ENCODE measurements at places on chromosomes 7 and 10.

- DNase-seq = no peak
These were observed 5.8 kb downstream of the CLCN1 start for GRCh38 chr7:143321734-143322133.

- no peak for DNase-seq
These were observed 373.4 kb upstream of the PCDH15 start for GRCh38 chr10:55174419-55174818.

DNA sequence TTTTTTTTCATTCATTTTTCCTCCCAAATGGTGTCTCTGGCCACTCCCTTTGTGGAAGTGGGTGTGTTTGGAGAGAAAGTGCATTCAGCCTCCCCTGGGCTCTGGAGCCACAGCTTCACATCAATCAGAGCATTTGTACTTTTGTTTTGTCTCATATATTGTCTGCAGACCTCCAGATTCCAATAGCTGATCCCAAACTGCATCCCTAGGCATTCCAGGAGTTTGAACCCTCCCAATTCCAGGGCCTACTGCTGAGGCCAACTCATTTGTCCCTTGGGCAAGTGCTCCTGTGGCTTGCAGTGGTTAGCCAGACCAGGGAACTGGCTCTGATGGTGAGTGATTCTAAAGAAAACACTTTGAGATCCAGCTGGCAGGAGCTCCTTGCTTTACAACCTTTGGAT is 163.3 kb downstream of the IPMK start:
- no peak for DNase-seq

- no peak for DNase-seq
These were observed 31.3 kb downstream of the LIPJ start for GRCh38 chr10:88617772-88618300.

DNA sequence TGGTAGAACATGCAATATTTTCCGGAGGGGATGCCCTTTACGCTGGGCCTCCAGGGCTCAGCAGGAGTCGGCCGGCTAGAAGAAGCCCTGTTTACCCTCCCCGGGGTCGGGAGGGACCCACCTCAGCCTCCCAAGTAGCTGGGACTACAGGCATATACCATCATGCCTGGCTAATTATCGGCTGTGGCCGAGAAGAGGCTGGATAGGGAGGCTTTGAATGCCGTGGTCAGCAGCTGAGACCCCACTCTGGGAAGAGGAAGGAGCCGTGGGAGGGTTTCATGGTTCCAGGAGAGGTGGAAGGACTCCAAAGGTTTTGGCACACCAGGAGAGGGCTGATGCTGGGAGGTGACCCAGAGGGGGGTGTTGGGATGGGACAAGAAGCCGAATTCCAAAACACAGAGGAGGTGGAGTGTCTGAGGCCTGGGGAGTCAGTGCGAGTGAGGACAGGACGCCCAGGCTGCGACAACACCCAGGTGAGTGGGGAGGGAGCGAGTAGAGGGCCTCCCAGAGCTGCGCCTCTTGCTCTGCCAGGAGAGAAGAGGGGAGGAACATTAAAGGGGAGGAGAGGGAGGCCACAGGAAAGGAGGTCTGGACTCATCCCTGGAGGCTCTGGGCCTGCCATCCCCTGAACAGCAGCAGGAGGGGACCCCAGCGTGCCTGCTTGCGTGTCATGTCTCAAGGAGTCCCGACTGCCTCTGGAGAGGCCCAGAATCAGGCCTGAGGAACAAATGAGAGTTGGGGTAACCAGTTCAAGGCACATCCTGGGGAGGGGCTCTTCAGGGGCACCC is 19.6 kb downstream of the GRID2IP start:
- DNase-seq = no peak

GRCh38 chr7:105677817-105678573 is 96.7 kb upstream of the EFCAB10 start:
- DNase-seq = no peak

- no peak for DNase-seq
These were observed 398.8 kb upstream of the KLF6 start for GRCh38 chr10:4183761-4184261.

Data from amniotic stem cell (primary cell).